HCT116 (cell line): ENCODE measurements at places on chromosomes 3 and 15. TPM values are rescaled to one million over a fixed set of nuclear protein-coding genes. Genes with fewer than 3 reads are reported as not detected.

TGM5 gene
- not detected for total RNA-seq

CFAP20DC gene
- 2.9 TPM for total RNA-seq

SLC6A20 gene
- 0.89 TPM for total RNA-seq

DUT gene
- total RNA-seq = 130 TPM

SENP8 gene
- 3.8 TPM for total RNA-seq

DNA sequence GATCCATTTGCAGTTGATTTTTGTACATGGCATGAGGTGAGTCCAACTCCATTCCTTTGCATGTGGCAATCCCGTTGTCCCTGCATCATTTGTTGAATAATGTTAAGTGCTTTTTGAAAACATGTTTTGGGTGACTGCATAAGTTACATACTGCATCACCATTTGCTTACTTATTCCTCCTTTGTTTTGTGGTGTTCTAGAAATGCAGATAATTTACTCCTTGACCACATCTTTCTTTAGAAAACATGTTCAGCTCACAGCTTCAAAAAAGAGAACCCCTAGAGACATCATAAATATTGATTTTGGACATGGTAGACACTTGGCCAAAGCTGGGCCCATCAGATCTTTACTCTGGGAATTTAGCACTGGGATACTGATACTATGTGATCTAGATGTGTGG, 135.3 kb upstream of the DAZL start:
- DNase-seq = no peak

DNA sequence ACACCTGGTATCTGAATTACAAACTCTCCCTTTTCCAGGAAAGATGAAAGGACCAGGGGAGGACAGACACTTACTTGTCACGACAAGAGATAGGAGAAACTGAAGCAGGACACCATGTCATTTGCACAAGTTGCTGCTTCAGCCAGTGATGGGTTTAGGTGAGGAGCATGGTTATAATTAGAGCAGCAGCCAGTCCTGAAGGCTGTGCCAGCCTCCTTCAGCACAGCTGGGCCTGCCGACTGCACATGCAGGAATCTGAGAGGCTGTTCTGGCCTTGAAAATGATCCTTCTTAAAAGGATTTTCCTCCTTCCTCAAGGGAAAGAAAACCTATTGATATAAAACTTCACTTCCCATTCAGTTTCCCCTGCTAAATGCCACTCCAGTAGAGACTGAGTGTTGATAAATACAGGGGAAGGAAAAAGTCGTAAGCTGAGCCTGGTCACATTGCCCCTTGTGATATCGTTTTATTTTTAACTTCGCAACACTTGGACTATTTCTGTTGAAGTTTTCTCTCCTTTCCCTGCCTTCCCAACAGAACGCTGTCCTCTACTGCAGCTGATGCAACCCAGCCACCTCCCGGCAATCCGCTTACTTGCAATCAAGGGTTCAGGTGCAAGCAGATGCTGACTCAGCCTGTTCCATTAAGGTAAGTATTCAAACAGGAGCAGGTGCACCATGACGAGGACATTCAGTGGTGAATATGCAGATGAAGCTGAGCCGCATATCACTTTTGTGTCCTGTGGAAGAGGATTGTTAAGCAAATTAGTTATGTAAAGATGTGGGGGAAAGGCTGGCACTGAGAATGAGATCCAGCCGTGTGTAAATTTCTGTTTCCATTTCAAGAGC, at the start of gene FBXO40:
Gene FBXO40 (plus strand): TSS at position 524 of the 847 bp plus-strand sequence. CDS start 27,197 bp downstream, outside the sequence.
- no peak for DNase-seq

DNA sequence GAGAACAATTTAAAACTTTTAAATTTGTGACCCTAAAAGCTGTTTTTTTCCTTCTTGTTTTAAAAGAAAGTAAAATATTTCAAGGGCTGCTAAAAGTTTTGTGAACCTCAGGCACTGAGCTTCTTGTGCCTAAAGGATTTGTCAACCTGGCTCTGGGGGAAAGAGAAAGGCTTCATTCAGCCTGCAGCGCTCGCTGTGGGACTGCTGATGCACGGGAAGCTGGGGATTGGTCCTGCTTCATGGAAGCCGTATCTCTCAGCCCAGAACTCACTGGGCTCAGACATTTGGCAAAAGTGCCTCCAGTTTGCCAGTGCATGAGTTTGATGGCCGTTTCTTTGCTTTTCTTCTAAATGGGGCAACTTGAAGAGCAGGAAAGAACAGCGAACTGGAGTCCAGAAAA, 30.8 kb downstream of the TPRG1 start:
- DNase-seq = no peak
